ENCODE measurements at places on chromosomes 5 and 9.

GRCh38 chr5:54173251-54173650 is 137.1 kb downstream of the ARL15 start:
- H3K27ac ChIP-seq: no peak overlapping the region
- no peak for DNase-seq
- H3K27me3 ChIP-seq: no peaks in the 10 kb centered on the region

GRCh38 chr9:137672907-137673791 is 54.3 kb downstream of the EHMT1 start:
- H3K4me3 ChIP-seq: no peak overlapping the region
- peaks cover 47% of the 10 kb centered on the region for H3K4me1 ChIP-seq
- H3K27ac ChIP-seq: peak overlapping the region; percentile 40
- DNase-seq: no peak
- peaks cover 34% of the 10 kb centered on the region for H3K36me3 ChIP-seq

GRCh38 chr5:81986126-81986525 is 14.3 kb downstream of the ATG10 start:
- no peaks in the 10 kb centered on the region for H3K4me1 ChIP-seq
- no peaks in the 10 kb centered on the region for H3K27me3 ChIP-seq
- H3K36me3 ChIP-seq: peaks cover 50% of the 10 kb centered on the region
- DNase-seq: no peak

DNA sequence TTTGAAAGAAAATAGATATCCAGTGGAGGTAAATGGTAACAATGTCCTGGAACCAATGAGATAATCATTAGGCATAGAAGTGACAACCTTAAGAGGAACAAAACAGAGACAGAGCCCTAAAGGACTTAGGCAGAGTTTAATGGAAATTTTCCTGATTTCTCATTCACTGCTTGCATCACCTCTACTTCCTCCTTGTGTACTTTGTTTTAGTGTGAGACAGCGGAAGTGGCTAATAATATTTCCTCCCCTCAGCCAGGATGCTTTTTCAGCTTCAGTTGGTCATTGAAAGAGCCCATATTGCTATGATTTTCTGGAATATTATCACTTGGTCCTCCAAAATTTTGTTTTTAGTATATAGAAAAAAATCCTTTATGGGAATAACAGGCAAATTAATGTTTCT is 153.4 kb upstream of the MPDZ start:
- H3K27ac ChIP-seq: no peak overlapping the region
- no peaks in the 10 kb centered on the region for H3K4me1 ChIP-seq
- DNase-seq: no peak
- no peak overlapping the region for H3K4me3 ChIP-seq
- no peaks in the 10 kb centered on the region for H3K36me3 ChIP-seq

GRCh38 chr5:133839721-133840120 is 128.7 kb downstream of the C5orf15 start:
- peaks cover 10% of the 10 kb centered on the region for H3K27me3 ChIP-seq
- no peaks in the 10 kb centered on the region for H3K4me1 ChIP-seq
- H3K36me3 ChIP-seq: no peaks in the 10 kb centered on the region
- H3K4me3 ChIP-seq: no peak overlapping the region

DNA sequence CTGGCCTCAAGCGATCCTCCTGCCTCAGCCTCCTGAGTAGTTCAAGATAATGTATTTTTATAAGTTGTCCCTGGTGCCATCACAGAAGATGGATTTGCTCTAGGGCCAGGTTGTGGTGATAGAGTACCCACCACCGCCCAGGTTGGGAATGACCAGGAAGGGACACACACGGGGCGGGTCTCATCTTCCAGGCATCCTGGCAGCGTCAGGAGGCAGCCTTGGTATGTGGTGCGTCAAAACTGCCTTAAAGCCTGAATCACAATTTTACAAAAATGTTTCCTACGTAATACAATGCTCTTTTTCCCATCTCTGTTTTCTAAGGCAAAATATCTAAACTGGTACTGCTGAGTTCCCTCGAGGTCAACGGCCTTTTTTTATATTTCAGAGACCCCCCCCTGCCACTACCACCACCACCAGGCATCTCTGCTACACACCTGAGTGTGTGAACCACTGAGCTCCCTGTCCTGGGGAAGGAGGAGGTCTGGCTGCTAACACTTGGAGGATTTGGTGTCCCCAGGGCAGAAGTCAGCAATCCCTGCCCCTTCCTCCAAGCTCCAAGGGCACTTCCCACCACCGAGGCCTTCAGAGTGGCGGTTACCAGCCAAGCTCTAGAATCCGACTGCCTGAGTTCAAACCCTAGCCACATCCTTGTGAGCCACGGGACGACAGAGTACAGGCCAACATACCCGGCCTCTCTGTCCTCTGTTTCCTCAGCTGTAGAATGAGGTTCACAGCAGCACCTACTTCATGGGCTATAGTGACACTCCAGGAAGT is 47.3 kb downstream of the SLC6A7 start:
- no peaks in the 10 kb centered on the region for H3K27me3 ChIP-seq
- H3K4me3 ChIP-seq: no peak overlapping the region
- no peak for DNase-seq
- no peaks in the 10 kb centered on the region for H3K4me1 ChIP-seq
- no peaks in the 10 kb centered on the region for H3K36me3 ChIP-seq

- peaks cover 57% of the 10 kb centered on the region for H3K4me1 ChIP-seq
- no peak overlapping the region for H3K4me3 ChIP-seq
- H3K27ac ChIP-seq: peak overlapping the region; percentile 79
- H3K27me3 ChIP-seq: no peaks in the 10 kb centered on the region
- DNase-seq: no peak
Measured at GRCh38 chr9:92295827-92296258, 2.3 kb upstream of the IARS1 start.

GRCh38 chr9:126556560-126557250 is 57.0 kb upstream of the LMX1B start:
- peaks cover 36% of the 10 kb centered on the region for H3K27me3 ChIP-seq
- H3K4me3 ChIP-seq: no peak overlapping the region
- no peaks in the 10 kb centered on the region for H3K4me1 ChIP-seq
- DNase-seq: no peak
- H3K36me3 ChIP-seq: no peaks in the 10 kb centered on the region

DNA sequence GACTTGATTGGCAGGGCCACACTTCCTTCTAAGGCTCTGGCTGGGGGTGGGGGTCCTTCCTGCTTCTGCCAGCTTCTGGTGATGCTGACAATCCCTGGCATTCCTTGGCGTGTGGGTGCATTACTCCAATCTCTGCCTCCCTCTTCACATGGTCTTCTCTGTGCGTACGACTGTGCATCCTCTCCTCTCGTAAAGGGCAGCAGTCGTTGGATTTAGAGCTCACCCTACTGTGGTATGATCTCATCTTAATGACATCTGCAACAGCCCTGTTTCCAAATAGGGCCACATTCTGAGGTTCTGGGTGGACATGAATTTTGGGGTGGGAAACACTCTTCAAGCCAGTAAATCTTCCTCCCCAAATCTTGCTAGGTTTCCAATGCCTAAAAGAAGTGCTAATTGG is 36.8 kb downstream of the ROPN1L start:
- no peak overlapping the region for H3K4me3 ChIP-seq
- H3K27me3 ChIP-seq: no peaks in the 10 kb centered on the region
- H3K27ac ChIP-seq: no peak overlapping the region

- peaks cover 96% of the 10 kb centered on the region for H3K36me3 ChIP-seq
- peak overlapping the region; percentile 67 for H3K27ac ChIP-seq
- no peak overlapping the region for H3K4me3 ChIP-seq
- peaks cover 36% of the 10 kb centered on the region for H3K4me1 ChIP-seq
- DNase-seq: no peak
Measured at GRCh38 chr5:157358871-157359270, 92.9 kb downstream of the CYFIP2 start.

DNA sequence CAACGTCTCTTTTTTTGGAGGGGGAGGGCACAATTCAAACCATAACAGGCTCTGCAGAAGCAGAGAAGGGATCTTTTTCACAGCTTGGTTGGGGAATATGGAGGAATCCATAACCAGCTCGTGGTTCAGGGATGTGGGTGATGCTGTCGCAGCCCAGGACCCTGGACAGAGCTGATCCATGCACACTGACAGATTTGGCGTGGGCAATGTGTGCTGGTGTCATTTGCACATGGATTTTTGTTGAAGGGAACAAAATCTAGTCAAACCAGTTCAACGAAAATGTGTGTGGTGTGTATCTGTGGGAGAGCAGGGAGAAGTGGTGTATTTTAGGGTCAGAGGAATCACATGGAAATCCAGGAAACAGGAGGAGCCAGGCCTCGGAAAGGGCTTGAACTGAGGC is 4.2 kb downstream of the DOCK2 start:
- H3K4me3 ChIP-seq: no peak overlapping the region
- peaks cover 81% of the 10 kb centered on the region for H3K4me1 ChIP-seq
- no peak for DNase-seq

DNA sequence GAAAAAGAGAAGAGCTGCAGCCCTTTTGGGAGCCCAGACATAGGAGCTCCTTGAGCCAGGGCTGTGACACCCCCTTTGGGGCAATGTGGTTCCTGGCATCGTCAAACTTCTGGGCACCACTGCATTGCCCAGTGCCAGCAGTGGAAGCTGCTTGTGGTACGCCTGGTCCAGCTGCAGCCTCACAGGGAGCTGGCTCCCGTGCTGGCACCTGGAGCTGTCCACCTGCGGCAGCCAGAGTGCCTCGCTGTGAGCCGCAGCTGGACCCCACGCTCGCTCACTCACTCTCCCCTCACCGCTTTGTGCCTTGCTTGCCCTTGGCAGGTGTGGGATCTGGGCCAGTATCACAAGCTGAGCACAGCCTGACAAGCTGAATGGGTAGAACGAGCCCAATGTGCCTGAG is 1150.8 kb upstream of the CDH6 start:
- H3K4me1 ChIP-seq: no peaks in the 10 kb centered on the region
- H3K27me3 ChIP-seq: no peaks in the 10 kb centered on the region
- H3K27ac ChIP-seq: no peak overlapping the region
- DNase-seq: no peak
- H3K36me3 ChIP-seq: no peaks in the 10 kb centered on the region

DNA sequence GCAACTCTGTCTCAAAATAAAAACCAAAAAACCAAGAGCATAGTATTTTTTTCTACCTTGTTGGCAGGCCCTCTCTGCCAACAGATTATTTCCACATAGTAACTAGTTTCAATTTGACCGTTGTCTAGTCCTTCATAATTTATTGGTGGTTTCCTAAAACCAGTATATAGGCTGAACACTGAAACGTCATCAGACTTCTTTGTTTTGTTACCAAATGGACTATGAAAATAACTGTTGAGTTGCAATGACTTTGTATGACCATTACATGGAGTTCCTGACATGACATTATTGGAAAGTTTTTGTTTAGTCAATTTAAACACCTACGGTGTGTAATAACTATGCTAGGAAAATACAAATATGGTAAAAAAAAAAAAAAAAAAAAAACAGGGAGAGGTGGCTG is 1.7 kb downstream of the AGGF1 start:
- peak overlapping the region; percentile 96 for H3K27ac ChIP-seq
- DNase-seq: no peak
- peaks cover 45% of the 10 kb centered on the region for H3K4me1 ChIP-seq
- H3K4me3 ChIP-seq: peak overlapping the region; percentile 96
- no peaks in the 10 kb centered on the region for H3K27me3 ChIP-seq
- peaks cover 76% of the 10 kb centered on the region for H3K36me3 ChIP-seq

DNA sequence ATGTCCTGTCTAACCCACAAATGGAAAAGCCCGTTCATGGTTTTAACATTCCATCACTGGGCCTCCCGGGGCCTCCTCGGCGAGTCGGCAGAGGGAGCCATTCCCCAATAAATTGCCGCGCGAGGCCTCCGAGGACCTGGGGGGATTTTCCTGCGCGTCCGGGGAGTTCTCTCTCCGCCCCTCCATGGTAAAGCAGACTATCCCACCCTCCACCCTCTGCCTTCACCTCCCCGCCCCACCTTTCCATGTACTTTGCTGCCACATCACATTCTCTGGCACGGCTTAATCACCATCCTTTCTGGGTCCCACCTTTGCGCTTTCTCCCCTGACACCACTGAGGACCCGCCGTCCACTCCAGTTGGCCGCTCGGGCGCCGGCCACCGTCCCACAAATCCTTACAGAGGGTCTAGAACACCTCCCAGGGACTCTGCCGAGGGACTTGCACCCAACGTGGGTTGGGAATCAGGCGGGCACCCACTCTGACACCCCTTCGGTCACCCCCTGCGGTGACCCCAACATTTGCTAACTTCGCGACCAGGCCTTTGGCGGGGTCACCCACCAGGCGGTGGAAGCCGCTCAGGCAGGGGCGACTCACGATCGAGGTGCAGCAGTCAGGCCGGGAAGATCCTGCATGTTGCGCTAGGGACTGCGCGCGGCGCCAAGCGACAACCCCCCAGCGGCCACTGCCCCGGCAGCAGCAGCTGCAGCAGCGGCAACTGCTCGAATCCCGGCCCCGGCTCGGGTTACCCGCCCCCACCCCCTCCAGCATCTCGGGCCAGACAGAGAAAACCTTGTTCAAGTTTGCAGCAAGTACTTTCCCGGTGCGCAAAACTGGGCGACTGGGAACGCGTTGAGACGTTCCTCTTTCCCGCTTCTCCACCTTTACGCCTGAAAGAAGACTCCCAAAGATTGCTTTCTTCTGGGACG is at the start of gene MEGF10:
Gene MEGF10, plus strand, starts transcription at position 778 of the 927 bp plus-strand sequence. CDS start 40,513 bp downstream, outside the sequence.
- H3K27ac ChIP-seq: no peak within 1 kb of the TSS
- H3K27me3 ChIP-seq: peaks cover 79% of the 10 kb centered on the region
- DNase-seq: peak; percentile 37
- H3K36me3 ChIP-seq: no peaks in the 10 kb centered on the region
- H3K4me1 ChIP-seq: peaks cover 14% of the 10 kb centered on the region
- H3K4me3 ChIP-seq: peak within 1 kb of the TSS; percentile 41

DNA sequence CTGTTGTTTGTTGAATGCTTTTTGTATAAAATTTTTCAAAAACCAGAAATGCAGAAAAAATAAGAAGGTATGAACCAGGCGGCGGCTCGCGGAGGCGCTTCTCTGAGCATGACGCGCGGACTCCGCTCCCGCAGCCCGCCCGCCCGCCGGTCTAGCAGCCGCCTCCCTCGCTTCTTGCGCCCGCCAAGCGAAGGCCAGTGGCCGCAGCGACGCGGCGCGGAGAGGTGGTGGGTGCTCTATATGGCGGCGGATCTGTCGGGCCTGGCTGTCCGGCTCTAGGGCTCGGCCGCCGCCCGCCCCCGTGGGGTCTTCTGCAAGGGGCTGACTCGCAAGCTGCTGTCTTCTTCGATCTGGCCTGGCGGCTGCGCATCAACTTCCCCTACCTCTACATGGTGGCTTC is 93.8 kb downstream of the ANKRD18A start:
- H3K4me1 ChIP-seq: no peaks in the 10 kb centered on the region
- H3K27me3 ChIP-seq: peaks cover 6% of the 10 kb centered on the region
- H3K27ac ChIP-seq: no peak overlapping the region
- no peak for DNase-seq
- no peaks in the 10 kb centered on the region for H3K36me3 ChIP-seq

GRCh38 chr5:82641331-82642003 is 363.3 kb upstream of the RPS23 start:
- H3K36me3 ChIP-seq: no peaks in the 10 kb centered on the region
- peaks cover 3% of the 10 kb centered on the region for H3K4me1 ChIP-seq
- no peak overlapping the region for H3K4me3 ChIP-seq
- H3K27ac ChIP-seq: no peak overlapping the region
- no peaks in the 10 kb centered on the region for H3K27me3 ChIP-seq

DNA sequence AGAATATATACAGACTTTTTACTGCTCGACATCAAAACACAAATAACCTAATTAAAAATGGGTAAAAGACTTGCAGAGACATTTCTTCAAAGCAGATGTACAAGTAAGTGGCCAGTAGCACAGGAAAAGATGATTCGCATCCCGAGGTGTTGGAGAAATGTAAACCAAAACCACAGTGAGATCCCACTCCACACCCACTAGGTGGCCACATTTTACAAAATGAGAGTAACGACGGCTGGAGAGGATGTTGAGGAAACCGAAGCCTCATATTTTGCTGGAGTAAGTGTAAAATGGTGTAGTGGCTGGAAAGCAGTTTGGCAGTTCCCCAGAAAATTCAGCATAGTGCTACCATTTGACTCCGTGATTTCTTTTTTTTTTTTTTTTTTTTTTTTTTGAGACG is 21.3 kb upstream of the GBGT1 start:
- H3K27me3 ChIP-seq: peaks cover 59% of the 10 kb centered on the region
- no peaks in the 10 kb centered on the region for H3K36me3 ChIP-seq
- DNase-seq: no peak
- no peak overlapping the region for H3K4me3 ChIP-seq
- H3K27ac ChIP-seq: peak overlapping the region; percentile 6
